ENCODE measurements at places on chromosomes 5 and 9. TPM values are rescaled to one million over a fixed set of nuclear protein-coding genes. Genes with fewer than 3 reads are reported as not detected.

Gene THOC3
- 60.6 TPM for total RNA-seq

- H3K4me1 ChIP-seq: peaks cover 2% of the 10 kb centered on the region
- DNase-seq: no peak
- no peaks in the 10 kb centered on the region for H3K36me3 ChIP-seq
- H3K27me3 ChIP-seq: peaks cover 36% of the 10 kb centered on the region
- no peak overlapping the region for H3K27ac ChIP-seq
Measured at GRCh38 chr5:22051881-22052280, 801.3 kb downstream of the CDH12 start.

GRCh38 chr9:111301195-111301594 lies 28.8 kb downstream of the OR2K2 start:
- peaks cover 12% of the 10 kb centered on the region for H3K4me1 ChIP-seq
- no peak overlapping the region for H3K4me3 ChIP-seq
- no peak overlapping the region for H3K27ac ChIP-seq
- H3K36me3 ChIP-seq: no peaks in the 10 kb centered on the region

- peaks cover 88% of the 10 kb centered on the region for H3K4me1 ChIP-seq
- peak overlapping the region; percentile 96 for H3K27ac ChIP-seq
- peak overlapping the region; percentile 11 for H3K4me3 ChIP-seq
- no peaks in the 10 kb centered on the region for H3K27me3 ChIP-seq
- DNase-seq: peak; percentile 65
Measured at GRCh38 chr9:91837981-91838731, 111.9 kb downstream of the ROR2 start.

GRCh38 chr5:135623186-135623715 lies 44.5 kb upstream of the CXCL14 start:
- no peak overlapping the region for H3K27ac ChIP-seq
- H3K4me3 ChIP-seq: no peak overlapping the region
- peaks cover 12% of the 10 kb centered on the region for H3K36me3 ChIP-seq
- no peaks in the 10 kb centered on the region for H3K27me3 ChIP-seq
- peaks cover 3% of the 10 kb centered on the region for H3K4me1 ChIP-seq
